Activated CD4-positive, alpha-beta T cell treated with anti-CD3 and anti-CD28 coated beads, Interleukin-2, Interleukin-4, amounts not matched to agents 100 ng/mL and 50 ng/mL, durations not matched to agents 16 hours and 8 hours (primary cell): ENCODE measurements at places on chromosomes 4 and X.

GRCh38 chrX:43682726-43683125 is 26.6 kb downstream of the MAOA start:
- no peak for DNase-seq

- DNase-seq: peak; percentile 40
Measured at GRCh38 chr4:99403380-99404184, 31.6 kb downstream of the ADH7 start.

DNA sequence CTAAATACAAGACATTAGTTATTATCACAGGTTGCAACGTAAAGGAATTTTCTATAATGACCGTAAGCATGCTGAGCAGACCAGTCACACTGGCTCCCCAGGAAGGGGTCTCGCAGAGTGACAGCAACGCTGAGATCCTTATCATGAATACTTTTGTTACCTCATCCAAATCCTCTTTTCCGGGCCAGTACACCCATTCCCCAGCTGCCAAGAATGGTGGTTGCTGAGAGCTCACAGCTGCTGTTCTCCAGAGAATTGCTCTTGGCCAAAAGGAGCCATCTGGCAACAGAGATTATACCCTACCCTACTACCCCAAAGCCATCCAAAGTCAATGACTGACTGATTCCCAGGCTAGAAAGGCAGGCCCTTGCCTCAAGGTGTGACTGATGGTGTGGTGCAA is 91.6 kb downstream of the FUNDC1 start:
- DNase-seq: no peak

GRCh38 chr4:128711361-128711760 is 98.1 kb upstream of the JADE1 start:
- DNase-seq: no peak

DNA sequence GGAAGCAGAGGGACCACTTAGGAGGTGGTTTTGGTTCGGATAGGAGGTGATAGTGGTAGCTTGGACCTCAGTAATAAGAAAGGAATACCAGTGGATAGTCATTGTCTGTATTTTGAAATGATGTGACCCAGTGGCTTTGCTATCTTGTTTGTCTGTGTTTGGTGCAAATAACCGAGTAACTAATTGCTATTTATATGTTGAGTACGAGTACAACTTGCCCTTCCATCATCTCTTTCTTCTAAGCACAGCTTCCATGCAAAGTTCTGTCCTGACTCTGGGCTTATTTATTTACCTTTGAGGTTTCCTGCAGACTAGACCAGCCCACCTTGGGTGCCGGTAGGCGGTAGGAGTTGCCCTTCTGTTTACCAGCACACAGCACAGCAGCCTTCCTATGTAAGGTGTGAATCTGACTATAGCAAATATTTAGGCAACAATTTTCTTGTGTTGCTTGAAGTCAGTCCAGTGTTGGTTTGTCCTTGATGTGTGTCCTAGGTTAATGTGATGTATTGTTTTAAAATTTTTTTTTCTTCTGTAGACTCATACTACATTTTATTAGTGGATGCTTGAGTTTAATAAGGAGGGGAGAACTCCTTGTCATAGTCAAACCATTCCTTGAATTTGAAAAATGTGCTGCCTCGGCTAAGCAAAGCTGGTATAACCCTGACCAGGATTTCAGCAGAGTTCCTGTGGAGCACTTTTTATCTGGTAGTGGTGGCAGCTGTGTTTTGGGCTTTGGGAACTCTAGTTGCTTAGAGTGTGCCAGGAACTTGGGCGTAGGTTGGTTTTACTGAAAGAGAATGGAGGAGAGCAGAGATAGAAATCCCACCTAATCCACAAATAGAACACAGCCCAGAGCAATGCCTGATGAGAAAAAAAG is 21.9 kb downstream of the PTTG2 start:
- no peak for DNase-seq

- peak; percentile 36 for DNase-seq
Measured at GRCh38 chr4:120071192-120071795, 4.6 kb upstream of the MAD2L1 start.

DNA sequence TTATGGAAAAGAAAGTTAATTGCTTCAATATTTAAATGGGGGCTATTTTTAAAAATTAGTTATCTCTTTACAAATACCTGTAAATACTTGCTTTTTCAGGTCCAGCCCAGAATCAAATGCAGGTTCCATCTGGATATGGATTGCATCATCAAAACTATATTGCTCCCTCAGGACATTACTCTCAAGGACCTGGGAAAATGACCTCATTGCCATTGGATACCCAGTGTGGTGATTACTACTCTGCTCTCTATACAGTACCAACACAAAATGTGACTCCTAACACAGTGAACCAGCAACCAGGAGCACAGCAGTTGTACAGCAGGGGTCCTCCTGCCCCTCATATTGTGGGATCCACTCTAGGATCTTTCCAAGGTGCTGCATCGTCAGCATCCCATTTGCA is 29.2 kb downstream of the SEC24B start:
- DNase-seq: no peak

GRCh38 chr4:89411539-89412309 is 104.1 kb upstream of the GPRIN3 start:
- DNase-seq: no peak

DNA sequence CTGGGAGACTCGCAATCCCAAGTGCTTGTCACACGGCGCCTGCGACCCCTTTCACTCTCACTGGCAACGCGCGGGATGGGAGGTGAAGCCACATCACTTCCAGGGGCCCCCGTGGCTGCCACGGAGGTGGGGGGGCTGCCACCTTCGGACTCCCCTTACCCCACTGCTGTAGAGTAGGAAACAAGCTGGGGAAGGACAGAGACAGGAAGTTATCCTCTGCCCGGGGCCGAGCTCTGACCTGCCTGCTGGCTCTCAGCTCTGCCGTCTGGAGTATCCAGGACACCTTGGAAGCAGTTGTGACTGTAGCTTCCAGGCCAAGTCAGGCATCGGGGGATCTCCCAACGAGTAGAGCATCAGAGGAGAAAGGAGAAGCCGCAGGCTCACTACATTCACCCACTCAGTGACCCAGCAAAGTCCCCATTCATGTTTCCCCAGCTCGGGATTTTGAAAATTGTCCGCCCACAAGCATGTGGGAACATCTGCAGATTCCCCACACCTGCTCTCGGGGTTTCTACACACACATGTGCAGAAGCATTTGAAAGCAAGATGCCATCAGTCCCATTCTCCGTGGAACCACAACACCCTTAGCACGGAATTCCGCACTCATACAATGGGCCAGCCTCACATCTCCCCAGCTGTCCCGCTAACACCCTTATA is 10.8 kb downstream of the PDZD4 start:
- no peak for DNase-seq

DNA sequence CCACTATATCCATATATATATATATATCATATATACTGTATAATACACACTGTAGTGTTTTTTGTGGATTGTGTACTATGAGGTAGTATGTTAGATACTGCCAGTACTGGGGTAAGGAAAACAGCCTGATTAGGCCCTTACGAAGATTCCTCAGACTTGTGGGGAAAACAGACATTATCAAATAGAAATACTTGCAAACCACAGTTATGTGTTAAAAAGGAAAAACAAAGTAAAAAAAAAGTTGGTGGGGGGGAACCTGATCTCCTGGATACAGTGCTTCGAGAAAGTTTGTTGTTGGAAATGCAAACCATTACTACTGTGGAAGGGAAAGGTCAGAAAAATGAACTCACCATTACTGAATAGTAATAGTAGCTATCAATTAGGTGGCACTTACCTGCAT is 53.0 kb downstream of the PKD2 start:
- no peak for DNase-seq
